ENCODE measurements at places on chromosomes 12 and 14. TPM values are rescaled to one million over a fixed set of nuclear protein-coding genes. Genes with fewer than 3 reads are reported as not detected.

DNA sequence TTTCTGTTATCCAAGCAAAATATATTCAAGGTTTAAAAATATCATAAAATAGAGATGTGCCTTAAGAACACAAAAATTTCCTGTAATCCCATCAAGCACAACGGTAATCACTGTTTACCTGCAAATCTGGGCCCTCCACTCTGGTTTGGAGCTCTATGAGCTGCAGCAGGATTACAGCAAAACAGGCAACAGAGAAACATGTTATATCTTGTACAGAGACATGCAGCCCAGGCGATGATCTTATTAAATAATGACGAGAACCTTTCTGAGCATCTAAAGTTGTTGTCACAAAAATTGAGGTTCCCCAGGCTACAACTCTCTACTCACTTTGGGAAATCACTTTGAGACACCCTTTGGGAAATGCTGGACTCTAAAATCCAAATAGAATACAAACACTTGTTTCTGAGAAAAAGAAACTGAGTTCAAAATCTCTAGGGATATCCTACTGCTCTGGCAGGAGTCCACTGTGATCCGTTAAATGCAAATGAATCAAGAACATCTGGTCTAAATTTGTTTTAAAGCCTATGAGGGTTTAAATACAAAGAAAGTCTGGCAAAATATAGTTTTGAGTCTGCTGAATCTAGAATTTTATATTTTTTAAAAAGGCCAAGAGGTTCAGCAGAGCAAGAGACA is 36.3 kb downstream of the STON2 start:
- no peak for DNase-seq

- DNase-seq: no peak
Measured at GRCh38 chr14:104794993-104795780, at the start of gene AKT1. TSS of gene AKT1 (minus strand) at chr14:104795748. CDS start at chr14:104792643, 3,105 bp downstream.

- no peak for DNase-seq
Measured at GRCh38 chr14:56294128-56294527, 175.9 kb downstream of the PELI2 start.

- peak; percentile 61 for DNase-seq
Measured at GRCh38 chr12:31323391-31324115, 2.4 kb downstream of the SINHCAF start.

GRCh38 chr12:42129595-42130204 is 15.0 kb downstream of the GXYLT1 start:
- DNase-seq: peak; percentile 77

GRCh38 chr12:53048780-53049401 is 974 bp upstream of the TNS2 start:
- DNase-seq: peak; percentile 68

GRCh38 chr12:3483089-3483488 is 7.9 kb upstream of the PRMT8 start:
- DNase-seq: no peak

GRCh38 chr12:54442099-54442498 is 23.0 kb upstream of the ITGA5 start:
- peak; percentile 28 for DNase-seq

GRCh38 chr14:36524874-36525745 is 5.1 kb upstream of the NKX2-1 start:
- DNase-seq: no peak

DNA sequence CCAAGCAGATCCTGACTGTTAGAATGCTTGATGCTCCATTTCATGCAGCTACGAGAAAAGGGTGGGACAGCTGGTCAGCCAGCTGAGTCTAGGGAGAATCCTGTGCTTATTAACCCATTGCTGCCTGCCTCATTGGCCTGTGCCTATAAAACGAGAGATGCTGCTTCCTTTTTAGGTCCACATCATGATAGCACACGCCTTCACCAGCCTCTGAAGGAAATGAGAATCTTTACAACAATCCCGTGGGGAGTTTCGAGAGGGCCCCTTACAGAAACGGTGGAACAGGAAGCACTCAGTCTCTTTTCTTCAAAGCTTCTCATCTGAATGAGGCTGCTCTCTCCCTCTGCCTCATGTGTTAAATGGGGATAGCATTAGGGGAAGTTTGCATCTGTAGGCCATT is 147.3 kb upstream of the RFLNA start:
- no peak for DNase-seq

- peak; percentile 60 for DNase-seq
Measured at GRCh38 chr12:50621399-50622300, 116.9 kb downstream of the DIP2B start.

DNA sequence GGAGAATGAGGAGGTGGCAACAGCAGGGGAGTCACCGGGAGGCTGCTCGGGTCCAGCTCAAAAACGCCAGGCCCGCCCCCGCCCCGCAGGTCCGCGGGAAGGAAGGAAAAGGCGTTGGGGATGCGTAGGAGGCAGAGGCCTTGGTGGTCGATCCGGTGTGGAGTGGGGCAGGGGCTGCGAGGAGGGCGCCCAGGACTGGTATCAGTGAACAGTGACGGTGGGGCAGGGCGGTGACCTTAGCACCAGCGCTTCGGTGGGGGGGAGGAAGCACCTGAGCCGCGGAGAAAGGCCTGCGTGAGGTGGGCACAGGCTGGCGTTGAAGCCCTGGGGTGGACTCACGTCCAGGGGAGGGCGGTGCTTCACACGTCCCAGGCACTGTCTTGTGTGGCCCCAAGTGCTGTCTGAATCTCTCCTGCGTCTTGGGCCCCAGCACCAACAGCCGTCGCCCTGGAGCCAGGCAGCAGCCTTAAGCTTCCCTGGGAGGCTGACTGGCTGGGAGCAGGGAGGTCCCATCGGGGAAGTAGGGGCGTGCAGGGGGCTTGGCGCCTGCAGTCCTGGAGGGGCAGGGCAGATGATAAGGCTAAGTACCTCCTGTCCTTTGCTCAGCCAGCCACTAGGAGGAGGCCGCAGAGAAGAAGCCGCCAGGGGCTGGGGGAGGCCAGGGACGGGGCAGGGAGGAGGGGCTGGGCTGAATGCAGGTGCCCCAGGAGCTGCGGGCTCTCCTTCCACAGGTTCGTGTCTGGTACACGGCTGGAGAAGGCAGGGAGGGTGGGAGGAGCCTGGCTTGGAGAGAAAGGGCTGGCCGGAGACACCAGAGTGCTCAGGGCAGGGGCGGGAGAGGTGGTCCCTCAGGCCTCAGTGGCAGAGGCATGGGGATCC is 26.5 kb downstream of the ZBTB42 start:
- no peak for DNase-seq

GRCh38 chr12:100688451-100688864 is 106.1 kb upstream of the ANO4 start:
- peak; percentile 48 for DNase-seq

GRCh38 chr12:54388237-54389133 is 4.0 kb upstream of the ZNF385A start:
- DNase-seq: no peak

DNA sequence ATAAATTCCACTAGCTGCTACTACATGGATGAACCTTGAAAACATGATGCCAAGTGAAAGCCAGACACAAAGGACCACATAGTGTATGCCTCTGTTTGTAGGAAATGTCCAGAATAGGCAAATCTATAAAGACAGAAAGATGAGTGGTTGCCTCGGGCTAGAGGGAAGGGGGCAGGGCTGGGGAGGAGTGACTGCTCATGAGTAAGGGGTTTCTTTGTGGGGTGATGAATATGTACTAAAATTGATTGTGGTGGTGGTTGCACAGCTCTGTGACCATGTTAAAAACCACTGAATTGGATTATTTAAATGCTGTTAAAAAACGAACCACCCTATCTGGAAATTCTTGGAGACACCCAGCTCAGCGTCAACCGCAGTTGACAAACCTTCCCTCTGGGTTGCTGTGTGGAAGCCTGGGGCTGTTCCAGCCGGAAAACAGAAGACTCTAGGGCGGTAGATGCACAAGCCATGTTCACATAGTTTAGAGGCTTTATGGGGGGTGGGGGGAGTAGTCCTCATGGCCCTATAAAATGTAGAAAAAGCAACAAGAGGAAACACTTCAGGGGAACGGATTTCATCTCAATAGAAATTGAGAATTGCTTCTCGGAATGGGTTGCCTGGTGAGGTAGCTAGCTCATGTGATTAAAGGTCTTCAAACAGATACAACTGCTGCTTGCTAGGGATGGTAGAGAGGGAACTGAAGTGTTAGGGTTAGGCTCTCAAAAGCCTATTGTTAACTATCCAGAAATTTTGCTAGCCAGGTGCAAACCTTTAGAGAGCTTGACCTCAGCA is 29.4 kb downstream of the RIN3 start:
- peak; percentile 72 for DNase-seq

DNA sequence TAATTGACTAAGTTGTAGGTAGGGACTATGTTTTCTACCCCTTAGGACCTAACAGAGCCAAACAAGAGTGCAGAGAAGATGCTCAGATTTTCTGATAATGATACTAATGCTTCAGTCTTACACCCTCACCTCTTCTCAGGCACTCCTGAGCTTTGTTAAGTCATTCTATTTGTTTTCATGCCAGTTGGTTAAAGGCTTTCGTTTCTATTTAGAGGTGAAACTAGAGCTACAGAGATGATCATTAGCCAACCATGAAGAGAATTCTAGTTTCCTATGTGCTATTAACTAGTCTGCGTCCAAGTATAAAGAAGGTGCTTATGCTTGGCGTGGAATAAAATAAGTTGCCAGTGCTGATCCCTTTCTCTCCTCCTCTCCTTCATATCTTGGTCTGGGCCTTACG is 34.6 kb upstream of the PYGL start:
- DNase-seq: no peak

DNA sequence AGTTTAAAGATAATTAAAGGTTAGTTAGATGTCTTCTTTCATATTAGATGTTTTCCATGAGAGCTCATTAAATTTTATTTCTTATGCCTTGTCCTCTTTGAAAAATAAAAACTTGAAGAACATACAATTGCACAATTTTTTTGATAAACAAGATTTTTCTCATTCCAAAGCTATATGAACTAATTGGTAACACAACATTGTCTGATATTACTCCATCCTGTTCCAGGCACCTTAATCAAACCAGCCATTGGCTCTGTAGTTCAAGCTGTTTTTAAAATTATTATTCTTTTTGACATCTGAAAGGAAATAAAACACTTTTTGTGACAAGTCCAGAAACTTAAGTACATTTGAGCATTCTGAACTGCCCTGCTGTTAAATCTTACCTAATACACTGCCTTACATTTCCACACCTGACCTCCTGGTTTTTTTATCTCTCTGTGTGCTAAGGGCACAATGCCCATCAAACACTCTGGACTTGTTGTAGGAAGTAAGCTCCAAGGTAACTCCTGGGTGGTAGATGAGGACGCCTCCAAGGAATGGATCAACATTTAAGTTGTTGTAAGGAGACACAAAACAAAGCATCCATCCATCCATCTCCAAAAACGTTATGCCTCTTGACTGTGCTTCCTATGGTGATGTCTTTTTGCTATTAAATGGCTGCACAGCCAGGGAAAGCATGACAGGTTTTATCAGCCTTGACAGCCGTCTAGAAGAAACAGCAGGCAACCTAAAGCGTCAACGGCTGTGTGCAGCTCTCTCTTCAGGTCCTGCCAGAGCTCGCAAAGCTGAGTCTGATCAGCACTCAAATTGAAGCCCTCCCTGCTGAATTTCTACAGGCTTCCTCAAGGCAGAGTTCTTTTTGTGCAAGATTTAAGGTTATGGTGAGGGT is 449.9 kb upstream of the FLRT2 start:
- DNase-seq: no peak

KRT73 gene
- not detected for total RNA-seq

IL23A gene
- not detected for total RNA-seq

RFX4 gene
- not detected for total RNA-seq

KRT6C gene
- total RNA-seq: not detected

TOMM20L gene
- total RNA-seq: not detected

EMP1 gene
- total RNA-seq: 28.9 TPM

FOXA1 gene
- total RNA-seq: not detected

CIROP gene
- not detected for total RNA-seq

OTX2 gene
- total RNA-seq: not detected

RPGRIP1 gene
- total RNA-seq: not detected

SRRM4 gene
- total RNA-seq: not detected

SALL2 gene
- 1.1 TPM for total RNA-seq
